Activated naive CD4-positive, alpha-beta T cell (primary cell): ENCODE measurements at places on chromosomes 12 and 14.

DNA sequence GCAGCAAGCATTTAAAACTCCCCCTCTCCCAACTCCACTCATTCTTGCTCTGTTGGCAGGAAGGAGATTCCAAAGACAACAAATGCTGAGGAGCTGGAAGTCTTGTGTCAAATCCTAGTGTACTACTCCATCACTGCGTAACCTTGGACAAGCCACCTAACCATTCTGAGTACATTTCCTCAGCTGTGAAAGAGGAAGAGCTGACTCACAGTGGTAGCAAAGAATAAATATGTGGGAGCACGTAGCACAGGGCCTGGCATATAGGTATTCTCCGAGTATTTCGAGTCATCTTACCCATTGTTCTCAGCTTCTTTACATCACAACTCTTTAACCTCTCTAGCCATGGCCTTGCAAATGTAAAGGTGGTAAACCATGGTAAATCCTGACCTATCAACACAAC lies 28.7 kb downstream of the EGLN3 start:
- DNase-seq = no peak

GRCh38 chr12:53676656-53677015 lies 753 bp upstream of the ATP5MC2 start:
- DNase-seq = no peak

- no peak for DNase-seq
Measured at GRCh38 chr12:106135075-106135474, 3.7 kb downstream of the NUAK1 start.

- DNase-seq = no peak
Measured at GRCh38 chr12:117100851-117101673, 1.8 kb upstream of the TESC start.

- no peak for DNase-seq
Measured at GRCh38 chr12:66354291-66354690, 52.0 kb downstream of the HELB start.

DNA sequence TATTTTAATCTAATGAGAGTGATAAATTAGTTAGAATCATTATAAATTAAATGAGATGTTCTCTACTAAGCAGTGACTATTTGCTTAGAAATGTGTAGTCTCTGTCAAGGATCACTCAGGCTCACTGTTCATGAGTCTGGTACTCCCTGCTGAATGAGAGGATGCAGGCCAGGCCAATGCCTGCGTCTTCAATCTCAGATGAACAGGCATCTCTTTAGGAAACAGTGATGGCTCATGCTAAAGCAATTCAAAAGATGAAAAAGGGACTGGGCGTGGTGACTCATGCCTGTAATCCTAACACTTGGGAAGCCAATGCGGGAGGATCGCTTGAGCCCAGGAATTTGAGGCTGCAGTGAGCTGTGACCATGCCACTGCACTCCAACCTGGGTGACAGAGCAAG lies 106.8 kb downstream of the ZFC3H1 start:
- no peak for DNase-seq

GRCh38 chr14:56759633-56760032 lies 50.6 kb downstream of the OTX2 start:
- no peak for DNase-seq

DNA sequence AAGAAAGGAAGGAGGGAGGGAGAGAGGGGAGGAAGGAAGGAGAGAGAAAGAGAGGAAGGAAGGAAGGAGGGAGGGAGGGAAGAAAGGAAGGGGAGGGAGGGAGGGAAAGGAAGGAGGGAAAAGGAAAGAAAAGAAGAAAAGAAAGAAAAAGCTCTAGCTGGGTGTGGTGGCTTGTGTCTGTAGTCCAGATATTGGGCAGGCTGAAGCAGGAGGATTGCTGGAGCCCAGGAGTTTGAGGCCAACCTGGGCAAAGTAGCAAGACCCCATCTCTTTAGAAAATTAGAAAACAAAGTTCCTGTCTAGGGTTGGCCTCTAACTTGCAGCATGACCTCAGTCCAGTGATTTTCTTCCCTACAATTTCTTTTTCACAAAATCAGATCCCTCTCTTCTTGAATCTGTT lies 208.2 kb upstream of the NUDT4 start:
- no peak for DNase-seq

- DNase-seq = no peak
Measured at GRCh38 chr14:32033543-32033942, 43.6 kb upstream of the ARHGAP5 start.

- no peak for DNase-seq
Measured at GRCh38 chr14:74502236-74503019, 8.9 kb downstream of the ISCA2 start.

DNA sequence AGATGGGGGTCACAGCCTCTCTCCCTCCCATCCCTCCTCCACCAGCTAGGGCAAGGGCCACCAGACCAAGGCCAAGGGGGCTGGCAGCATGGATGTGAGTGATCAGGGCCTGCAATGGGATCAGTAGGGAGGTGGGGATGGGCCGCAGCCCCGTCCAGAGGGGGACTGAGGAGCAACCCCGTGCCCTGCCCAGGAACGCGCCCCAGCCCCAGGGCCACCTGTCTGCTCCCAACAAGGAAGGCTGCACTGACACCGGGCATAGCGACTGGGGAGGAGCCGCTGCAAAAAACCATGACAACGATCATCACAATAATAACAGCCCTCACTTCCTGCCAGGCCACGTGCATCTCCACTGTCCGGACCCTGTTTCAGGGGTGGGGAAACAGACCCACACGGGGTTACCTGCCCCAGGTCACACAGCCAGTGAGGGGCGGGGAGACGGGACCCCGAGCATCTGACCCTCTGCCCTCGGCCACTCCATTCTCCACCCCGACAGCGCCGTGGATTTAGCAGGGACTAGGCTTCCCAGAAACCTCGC lies 24.3 kb downstream of the NCOR2 start:
- DNase-seq = no peak

DNA sequence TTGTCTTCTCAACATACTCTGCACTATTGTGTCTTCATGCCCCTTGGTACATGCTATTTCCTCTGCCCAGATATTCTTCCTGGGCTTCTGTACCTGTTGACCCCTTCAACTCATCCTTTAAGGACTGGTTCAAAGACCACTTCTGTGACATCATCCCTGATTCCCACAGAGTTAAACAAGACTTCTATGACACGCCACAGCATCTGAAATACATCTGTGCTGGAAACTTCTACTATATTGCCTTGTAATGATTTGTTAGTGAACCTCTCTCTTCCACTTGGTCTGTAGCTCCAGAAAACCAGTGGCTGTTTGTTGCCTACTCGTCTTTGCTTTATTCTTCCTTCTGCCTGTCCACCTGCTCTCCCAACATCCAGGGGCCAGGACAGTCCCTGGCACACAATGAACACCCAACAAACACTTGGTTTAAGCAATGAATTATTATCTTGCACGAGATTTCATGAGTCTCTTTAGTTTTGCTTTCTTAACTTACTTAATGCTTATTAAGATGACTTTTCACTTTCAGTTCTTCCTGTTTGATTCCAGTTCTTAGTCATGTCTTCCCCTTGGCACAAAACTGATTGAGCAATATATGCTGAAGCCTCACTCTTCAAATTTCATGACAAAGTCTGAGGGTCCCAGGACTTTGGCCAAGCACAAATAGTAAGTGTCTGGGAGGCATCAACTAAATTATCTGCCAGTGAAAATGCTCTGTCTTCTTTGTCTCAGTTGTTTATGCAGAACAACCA lies 485.9 kb downstream of the APAF1 start:
- DNase-seq = no peak

GRCh38 chr12:105226219-105226618 lies 9.8 kb downstream of the APPL2 start:
- DNase-seq = no peak

DNA sequence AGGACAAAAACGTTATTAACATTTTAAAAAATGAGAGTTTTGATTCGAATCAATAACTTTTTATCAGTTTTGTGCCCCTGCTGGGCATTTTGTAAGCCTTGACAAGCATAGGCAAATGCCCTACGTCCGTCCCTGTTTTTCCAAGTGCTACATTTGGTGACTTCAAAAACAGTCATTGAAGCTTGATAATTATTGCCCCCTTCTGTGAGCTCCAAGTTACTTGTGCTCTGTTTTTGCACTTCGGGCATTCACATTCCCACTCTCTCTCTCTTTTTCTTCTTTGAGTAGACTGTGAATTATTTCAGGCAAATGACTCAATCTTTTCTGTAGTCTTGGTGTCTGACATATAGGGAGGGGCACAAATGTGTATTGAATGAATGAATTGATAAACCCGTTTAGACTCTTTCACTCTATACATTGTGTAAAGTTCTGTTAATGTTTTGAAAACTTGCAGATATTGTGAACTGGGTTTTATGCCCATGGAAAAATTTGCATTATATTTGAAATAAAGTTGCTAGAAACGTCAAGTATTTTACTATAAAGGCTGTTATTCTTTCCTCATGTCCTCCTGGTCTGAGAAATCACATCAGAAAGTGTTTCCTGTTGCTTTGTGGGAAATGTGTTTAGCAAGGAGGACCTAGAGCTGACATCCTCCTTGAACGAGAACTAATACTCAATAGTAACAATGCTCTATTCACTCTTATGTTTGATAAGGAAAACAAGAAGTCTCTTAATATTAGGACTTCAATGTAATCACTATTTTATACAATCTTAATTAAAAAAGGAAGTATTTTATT lies 1.4 kb downstream of the APAF1 start:
- DNase-seq = no peak

- DNase-seq = no peak
Measured at GRCh38 chr12:29741342-29742241, 42.1 kb downstream of the TMTC1 start.

- DNase-seq = no peak
Measured at GRCh38 chr14:104546591-104547309, 32.8 kb upstream of the C14orf180 start.

GRCh38 chr14:56092763-56093162 lies 25.4 kb upstream of the PELI2 start:
- DNase-seq = no peak

DNA sequence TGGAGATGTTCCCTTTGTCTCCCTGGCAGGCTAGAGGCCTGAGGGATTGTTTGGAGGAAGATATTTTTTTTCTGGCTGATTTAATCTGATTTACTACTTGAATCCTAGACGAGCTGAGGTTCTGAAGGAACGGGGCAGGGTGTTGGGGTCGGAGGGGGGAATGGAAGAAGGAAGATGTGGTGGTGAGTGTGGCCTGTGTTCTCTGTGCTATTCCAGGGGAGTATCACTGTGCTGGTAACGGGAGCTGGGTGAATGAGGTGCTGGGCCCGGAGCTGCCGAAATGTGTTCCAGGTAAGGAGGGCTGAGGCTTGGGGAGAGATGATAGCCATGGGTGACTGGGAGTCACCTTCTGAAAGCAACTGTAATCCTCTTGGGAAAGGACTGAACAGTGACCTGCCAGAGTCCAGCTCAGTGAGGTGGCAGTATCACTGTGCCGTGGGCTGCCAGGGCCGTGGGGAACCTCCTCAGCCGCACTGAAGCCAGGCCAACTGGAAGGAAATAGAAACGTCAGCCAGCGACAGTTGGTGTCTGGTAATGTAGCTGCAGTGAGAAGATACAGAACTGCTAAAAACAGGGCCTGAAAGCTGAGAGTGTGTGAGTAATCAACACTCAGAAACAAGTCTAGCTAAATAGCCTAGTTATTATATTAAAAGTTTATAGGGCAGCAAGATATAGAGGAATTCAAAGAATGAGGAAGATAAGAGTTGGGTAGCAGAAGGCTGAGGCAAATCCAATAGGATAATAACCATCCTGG lies 7.9 kb downstream of the C1S start:
- DNase-seq = no peak

DNA sequence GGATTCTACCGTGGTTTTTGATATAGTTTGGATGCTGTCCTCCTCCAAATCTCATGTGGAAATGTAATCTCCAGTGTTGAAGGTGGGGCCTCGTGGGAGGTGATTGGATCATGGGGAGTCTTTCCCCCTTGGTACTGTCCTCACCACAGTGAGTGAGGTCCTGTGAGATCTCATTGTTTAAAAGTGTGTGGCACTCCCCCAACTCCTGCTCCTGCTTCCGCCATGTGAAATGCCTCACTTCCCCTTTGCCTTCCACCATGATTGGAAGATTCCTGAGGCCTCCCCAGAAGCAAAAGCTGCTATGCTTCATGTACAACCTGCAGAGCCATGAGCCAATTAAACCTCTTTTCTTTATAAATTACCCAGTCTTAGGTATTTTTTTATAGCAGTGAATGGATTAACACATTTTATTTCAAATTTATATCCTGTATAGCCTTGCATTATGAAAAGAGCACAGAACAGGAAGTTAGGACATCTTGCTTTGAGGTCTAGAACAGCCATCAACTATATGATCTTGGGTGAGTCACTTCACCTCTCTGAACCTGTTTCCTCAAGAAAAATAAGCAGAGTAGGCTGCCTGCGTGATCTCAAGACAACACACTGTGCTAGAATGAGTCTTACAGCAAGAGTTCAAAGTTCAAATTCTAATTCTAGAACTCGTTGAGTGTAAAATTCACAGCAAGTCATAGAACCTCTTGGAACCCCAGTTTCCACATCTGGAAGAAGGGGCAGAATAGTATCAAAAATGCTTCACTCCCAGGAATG lies 160.9 kb upstream of the EEA1 start:
- no peak for DNase-seq

DNA sequence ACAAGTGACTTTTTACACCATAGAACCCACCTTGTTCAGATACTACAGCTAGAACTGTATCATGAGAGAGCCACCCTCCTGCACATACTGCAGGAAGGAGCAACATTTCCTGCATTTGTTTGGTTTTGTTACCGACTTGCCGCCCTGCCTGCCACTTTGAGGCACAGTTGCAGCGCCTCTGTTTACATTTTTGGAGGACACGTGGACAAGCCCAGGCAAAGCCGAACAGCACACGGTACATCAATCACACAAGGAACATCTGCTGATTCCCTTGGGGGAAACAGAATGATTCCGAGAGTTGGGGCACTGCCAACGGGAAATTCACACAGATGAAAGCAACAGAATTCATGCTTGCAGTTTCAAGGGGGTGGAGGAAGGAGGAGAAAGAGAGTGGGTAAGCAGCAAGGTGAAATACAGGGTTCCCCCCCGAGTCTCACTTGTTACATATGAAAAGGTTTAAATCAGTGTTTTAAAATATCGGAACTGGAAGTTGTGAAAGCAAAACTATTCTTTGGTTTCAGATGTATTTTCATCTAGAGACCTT lies 110.7 kb downstream of the BTG1 start:
- DNase-seq = peak; percentile 38

GRCh38 chr14:76698631-76699030 lies 62.6 kb upstream of the VASH1 start:
- no peak for DNase-seq

DNA sequence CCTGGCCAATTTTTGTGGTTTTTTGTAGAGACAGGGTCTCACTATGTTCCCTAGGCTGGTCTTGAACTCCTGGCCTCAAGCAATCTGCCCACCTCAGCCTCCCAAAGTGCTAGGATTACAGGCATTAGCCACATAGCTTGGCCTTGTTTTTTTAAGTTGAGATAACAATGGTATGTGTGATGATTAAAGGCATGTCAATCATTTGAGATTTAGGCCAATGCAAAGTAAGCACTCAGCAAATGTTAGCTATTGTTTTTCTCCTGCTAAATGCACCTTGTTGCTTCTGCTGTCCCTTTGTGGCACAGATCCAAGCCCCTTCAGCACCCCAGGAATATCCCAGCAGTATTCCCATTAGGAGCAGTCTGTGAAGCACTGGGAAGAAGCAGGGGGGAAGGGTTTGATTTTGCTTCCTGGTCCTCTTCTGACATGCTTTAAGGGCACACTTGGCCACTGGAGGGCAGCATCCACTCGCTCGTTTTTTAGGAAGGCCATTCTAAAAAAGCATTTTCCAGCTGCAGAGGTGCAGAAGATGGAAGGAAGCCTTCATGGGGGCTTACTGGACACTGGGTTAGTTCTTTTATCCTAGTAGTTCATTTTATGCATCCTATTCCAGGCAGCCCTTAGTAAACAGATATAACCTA lies 70.2 kb upstream of the ZFP36L1 start:
- no peak for DNase-seq
